ENCODE measurements at places on chromosomes 1 and 21.
A peak's percentile ranks its signal among the peaks of the same experiment; 100 is the strongest.

DNA sequence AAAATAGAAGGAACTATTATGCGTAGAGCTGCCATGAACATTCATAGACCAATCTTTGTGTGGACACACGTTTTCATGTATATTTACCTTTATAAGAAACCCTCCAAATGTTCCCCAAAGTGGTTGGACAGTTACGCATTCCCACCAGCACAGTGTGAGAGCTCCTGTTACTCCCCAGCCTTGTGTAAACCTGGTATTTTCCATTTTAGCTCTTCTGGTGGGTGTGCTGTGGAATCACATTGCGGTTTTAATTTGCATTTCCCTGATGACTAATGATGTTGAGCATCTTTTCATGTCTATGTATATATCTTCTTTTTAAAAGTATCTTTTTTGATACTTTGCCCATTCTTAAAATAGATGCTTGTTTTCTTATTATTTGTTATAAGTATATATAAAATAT is 3.2 kb upstream of the UBASH3A start:
- DNase-seq: no peak

- DNase-seq: no peak
These were observed 30.6 kb downstream of the RABIF start for GRCh38 chr1:202858331-202858730.

- peak; percentile 17 for DNase-seq
These were observed 45.2 kb downstream of the ASTN1 start for GRCh38 chr1:177119311-177119710.

DNA sequence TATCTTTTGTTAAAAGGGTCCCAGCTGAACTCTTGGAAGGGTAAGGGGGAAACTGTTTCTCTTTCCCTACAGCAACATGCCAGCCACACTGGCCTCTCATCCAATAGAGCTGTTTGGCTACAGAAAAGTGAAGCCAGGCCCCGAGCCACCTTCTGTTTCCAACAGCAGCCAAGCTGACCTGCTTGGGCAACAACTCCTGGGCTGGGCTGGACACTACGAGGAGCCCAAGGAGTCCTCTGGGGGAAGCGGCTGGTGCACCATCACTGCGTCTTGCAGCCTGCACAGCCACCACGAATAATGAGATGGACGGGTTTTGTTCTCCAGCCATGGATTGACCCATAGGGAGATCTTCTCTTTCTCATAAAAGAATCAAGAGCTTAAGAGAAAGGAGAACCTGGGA is 624.9 kb downstream of the NPHP4 start:
- DNase-seq: no peak

- DNase-seq: peak; percentile 83
These were observed at the start of gene IFNLR1 for GRCh38 chr1:24186993-24187790. Gene IFNLR1 (minus strand): TSS chr1:24187289. CDS start chr1:24187248, 41 bp downstream.

DNA sequence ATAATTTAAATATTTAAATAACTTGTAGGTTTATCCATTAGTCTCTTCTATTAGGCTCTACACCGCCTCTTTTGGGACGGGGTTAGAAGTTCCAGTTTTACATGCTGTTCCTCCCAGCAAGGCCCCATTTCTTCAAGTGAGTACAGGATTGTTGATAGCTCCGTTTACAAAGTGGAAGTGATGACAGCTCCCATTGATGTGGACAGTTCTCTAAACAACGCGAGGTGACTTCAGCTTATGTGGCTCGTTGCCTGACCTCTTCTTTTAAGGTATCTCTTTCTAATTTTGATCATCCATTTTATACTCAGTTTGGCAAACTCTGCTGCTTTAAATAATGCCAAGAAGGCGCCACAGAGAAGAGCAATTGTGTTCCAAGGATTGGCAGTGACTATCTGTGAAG is 49.7 kb downstream of the PACC1 start:
- no peak for DNase-seq

GRCh38 chr1:223642237-223642636 is 23.3 kb downstream of the CAPN8 start:
- DNase-seq: no peak

- no peak for DNase-seq
These were observed 7.2 kb downstream of the TUFT1 start for GRCh38 chr1:151547119-151547899.

DNA sequence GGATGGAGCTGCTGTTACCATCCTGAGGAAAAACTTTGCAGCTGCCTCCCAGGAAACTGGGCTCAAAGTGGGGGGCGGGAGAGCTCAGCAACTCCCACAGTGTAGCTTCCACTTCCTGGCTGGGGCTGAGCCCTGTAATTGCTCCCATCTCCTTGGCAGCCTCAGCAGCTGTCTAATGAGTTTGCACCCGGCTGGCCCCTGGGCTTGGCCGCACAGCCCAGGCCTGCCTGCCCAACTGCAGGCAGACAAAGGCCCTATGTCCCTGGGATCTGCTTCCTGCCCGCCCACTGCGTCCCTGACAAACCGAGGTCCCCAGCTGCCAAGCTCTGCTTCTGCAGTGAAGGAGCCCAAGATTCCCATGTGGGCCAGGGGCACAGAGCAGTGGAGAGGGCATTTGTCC is 30.1 kb downstream of the EDN2 start:
- DNase-seq: no peak

GRCh38 chr1:22442212-22442894 is 9.3 kb upstream of the ZBTB40 start:
- no peak for DNase-seq

GRCh38 chr1:35178874-35179380 is 14.0 kb downstream of the SFPQ start:
- DNase-seq: no peak

DNA sequence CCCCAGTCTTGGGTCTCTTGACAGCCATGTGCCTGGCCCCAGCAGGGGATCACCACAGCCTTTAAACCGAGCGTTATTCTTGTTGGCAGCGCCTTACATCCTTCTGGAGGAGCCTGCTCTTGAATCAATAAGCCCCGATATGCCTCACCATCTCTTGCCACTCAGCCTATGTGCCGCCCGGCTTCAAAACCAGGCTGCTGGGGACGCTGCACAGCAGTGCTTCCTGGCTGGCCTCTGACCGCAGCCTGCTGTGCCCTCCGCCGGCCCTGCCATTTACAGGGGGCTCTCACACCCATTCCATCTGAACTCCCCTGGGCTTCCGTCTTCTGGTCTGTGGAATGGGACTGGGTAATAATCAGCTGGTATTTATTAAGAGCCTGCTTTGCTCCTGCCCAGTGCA is 3.0 kb upstream of the PEX10 start:
- no peak for DNase-seq

DNA sequence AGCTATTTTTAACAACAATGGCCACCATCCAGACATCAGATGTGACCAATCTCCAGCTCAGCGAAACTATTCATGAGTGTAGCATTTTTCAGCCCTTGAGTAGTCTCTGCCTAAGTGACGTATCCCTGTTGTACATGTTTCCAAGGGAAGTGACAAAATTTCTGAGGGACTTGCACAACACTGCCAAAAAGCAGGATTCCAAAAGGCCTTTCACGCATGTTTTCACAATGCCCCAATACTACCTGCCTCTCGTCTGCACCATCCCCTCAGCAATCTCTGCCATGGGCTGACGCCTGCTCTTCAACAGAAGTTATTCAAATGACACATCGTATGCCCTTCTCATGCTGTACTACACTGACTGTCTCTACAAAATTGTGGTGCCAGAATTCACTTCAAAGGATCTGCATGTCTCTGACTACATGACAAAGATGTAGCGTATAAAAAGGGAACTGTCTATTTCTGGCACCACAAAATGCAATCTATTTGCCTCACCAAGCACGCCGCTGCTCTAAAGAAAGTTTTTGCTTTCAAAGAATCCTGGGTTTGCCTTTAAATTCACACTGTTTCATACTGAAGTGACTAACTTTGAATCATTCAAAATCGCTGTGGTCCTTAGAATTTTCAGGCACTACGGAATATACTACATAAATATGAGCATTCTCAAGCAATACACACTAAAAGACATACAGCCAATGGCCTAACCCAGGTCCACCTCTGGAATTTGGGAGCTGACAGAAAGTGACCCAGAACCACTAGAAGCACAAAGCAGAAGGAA is 32.9 kb downstream of the JAK1 start:
- DNase-seq: no peak

GRCh38 chr1:4020449-4020848 is 120.4 kb upstream of the C1orf174 start:
- DNase-seq: no peak

DNA sequence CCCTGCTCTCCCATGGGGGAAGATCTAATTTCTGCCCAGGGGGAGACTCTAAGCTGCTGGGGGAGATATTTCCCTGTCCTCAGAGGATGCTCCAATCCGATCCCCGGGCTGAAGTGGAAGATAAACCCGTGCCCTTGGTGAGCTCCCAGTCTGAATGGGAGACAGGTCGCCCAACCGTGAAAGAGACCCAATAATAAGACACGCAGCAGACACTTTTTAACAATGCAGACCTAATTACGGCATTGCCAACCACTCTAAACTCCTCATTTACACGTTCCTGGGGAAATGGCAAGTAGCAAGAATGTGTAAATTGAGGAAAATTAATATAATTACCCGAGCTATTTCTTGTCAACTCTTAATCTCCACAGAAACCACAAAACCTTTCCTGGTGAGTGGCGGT is 48.7 kb upstream of the ACTL8 start:
- DNase-seq: peak; percentile 33

DNA sequence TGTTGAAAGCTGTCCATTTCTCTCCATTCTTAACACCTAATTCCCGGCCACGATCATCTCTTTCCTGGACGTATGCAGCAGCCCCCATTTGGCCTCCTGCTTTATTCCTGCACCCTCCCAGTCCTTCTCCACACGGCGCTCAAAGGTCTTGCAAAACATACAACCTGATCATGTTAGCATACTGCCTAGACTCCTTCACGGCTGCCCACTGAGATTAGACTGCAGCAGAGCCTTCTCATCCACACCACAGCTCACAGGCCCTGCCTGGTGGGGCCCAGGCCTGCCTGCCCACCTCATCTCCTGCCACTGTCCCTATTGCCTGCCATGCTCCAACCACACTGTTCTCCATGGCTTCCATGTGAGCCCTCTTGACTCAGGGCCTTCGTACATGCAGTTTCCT is 2.7 kb downstream of the GOLT1A start:
- DNase-seq: no peak

GRCh38 chr1:192539297-192540092 is 36.1 kb upstream of the RGS1 start:
- DNase-seq: no peak

DNA sequence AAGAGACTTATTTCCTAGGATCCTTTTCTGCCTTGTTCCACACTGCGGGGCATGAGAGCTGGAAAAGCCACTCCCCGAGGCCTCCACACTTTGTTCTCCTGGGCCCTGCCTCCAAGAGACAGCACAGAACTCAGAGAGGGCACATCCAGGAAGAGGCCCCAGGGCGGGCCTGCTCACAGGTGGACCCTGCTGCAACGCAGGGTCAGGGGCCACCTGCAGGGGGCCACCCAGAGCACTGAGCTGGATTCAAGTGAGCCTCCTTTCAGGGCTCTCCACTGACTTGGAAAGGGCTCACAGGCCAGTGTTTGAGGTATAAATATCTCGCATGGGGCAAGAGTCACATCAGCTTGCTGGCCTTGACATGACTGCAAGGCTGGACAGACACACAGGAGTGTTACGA is 4.8 kb downstream of the RGS16 start:
- no peak for DNase-seq

- DNase-seq: no peak
These were observed 105.5 kb downstream of the PDE9A start for GRCh38 chr21:42758721-42759593.

- no peak for DNase-seq
These were observed 180.1 kb downstream of the ZBTB18 start for GRCh38 chr1:244231193-244231571.

- DNase-seq: no peak
These were observed 51.3 kb downstream of the PCP4 start for GRCh38 chr21:39918558-39918957.

GRCh38 chr21:45590726-45591618 is 48.7 kb upstream of the SLC19A1 start:
- DNase-seq: no peak

DNA sequence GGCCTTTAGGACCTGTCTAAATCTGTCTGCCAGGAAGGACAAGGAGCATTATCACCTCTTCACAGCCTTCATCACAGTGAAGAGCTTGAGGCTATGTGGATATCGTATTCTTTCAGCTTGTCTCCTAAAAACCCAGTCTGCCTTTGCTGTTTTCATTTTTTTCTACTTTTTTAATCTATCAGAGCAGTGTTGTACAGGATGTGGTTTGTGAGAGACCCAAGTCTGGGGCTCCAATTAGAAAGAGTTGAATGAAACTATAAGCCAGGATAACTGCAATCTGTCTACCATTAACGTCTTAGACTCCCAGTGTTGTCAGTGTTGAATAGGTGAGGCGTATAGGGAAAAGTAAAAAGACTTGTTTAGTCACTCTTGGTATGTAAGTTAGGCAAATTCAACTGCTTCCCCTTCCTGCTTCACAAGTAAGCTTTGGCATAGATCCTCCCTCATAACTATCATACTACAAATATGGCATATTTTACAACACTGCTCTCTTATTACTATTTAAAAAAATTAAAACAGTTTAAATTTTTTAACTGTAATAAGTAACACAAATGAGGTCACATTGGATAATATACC is 1225.8 kb upstream of the PRMT6 start:
- no peak for DNase-seq

DNA sequence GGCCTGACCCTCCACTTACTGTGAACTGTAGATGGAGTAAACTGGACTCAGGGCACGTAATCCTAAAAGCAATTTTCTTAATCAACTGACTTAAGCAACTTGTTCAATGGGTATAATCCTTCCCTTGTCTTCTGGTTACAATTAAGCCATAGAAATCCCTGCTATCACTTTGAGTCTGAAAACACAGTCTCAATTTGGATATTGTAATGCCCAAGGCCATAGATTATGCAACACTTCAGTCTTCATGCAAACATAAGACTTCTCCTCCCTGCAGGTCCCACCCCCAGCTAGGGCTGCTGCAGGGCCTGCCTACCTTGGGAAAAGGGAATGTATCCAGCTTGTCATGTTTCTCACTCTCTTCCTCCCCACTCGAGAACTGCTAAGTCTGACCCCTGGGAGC is 6.2 kb upstream of the SLC5A9 start:
- DNase-seq: no peak

DNA sequence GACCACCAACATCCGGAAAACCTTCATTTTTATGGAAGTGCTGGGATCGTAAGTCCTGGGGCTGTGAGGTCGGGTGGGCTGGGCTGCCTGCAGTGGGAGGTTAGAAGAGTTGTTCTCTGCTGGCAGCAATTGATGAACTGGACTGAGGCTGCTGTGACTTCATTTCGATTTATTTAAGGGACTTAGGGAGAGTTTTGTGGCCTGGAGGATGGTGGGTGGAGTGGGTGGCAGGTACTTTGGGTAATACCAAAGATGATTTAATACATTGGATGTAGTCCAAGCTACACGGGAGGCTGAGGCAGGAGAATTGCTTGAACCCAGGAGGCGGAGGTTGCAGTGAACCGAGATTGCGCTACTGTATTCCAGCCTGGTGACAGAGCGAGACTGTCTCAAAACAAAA is 11.5 kb downstream of the CAMK1G start:
- DNase-seq: no peak

DNA sequence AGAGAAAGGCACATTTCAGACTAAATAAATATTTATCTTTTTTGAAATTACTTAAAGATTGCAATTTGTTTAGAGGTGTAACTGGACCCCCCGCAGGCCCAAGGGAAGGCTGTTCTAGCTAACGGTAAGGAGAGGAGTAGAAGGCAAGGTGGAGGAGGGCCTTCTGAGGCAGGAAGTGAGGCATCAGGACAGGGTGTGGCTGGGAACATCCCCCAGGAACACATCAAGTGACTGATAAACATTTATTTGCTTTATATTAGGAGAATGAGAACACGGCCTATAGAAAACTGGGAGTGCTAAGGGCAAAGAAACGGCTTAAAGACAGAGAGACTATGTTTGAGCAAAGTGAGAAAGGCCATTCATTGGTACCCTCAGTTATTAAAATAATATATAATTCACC is 23.2 kb downstream of the HIVEP3 start:
- DNase-seq: no peak
